Stimulated activated CD8-positive, alpha-beta memory T cell treated with anti-CD3 and anti-CD28 coated beads, Interleukin-15, amount 100 ng/mL, for 48 hours (primary cell): ENCODE measurements at places on chromosomes 7 and 10.

GRCh38 chr7:68694656-68695055, 903.6 kb upstream of the AUTS2 start:
- DNase-seq, result no peak

GRCh38 chr10:30190577-30191552, 131.5 kb upstream of the JCAD start:
- DNase-seq, result no peak

- no peak for DNase-seq
These were observed 81.1 kb downstream of the MET start for GRCh38 chr7:116753130-116753529.

DNA sequence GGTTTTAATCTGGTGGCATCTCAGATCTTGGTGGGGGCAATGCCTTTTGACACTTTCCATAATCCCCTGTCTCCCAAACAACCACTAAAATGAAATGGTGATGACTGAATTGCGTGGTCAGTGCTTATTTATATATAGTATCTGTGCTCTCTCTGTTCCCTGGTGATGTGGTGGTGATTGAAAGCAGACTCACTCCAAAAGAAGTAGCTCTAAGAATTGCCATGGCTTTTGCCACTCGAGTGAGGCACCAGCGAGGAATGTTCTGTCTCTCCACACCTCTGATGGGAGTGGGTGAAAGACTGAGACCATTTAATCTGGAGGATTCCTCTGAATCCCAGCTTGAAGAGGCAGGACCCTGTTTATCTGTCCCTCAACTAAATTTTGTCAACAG, 2.8 kb downstream of the DUSP5 start:
- DNase-seq, result no peak

GRCh38 chr10:76643511-76643911, 994.1 kb downstream of the KCNMA1 start:
- no peak for DNase-seq

GRCh38 chr7:84497873-84498272, 303.3 kb upstream of the SEMA3A start:
- no peak for DNase-seq

DNA sequence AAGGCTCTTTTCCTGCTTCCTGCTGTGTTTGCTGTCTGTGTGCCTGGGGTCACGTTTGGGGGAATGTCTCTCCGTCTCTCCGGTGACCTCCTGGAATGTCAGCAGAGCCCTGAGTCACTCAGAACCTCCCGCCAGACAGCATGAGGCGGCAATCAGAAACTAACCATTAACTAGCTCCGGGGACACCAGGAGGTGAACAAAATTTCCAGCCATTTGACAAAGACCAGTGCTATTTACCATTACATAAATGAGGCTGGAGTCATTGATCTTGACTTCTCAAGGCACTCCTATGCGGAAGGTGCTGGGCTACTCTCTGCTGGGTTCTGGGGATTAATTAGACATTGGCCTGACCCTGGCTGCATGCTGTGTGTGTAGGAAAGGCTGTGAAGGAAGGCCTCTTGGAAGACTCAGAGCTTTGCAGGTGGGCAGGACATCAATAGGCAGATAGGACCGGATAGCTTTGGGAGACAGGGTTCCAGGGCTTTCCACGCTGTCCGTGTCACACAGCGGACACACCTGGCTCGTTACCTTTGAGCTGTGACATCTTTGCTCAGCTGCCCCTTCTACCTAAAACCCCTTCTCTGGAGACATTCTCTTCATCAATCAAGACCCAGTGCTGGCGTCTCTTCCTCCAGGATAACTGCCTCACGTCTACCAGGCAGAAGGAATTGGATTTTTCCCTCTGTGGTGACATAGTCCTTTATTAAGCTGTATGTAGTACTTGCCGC, 77.0 kb downstream of the PFKFB3 start:
- DNase-seq, result no peak

DNA sequence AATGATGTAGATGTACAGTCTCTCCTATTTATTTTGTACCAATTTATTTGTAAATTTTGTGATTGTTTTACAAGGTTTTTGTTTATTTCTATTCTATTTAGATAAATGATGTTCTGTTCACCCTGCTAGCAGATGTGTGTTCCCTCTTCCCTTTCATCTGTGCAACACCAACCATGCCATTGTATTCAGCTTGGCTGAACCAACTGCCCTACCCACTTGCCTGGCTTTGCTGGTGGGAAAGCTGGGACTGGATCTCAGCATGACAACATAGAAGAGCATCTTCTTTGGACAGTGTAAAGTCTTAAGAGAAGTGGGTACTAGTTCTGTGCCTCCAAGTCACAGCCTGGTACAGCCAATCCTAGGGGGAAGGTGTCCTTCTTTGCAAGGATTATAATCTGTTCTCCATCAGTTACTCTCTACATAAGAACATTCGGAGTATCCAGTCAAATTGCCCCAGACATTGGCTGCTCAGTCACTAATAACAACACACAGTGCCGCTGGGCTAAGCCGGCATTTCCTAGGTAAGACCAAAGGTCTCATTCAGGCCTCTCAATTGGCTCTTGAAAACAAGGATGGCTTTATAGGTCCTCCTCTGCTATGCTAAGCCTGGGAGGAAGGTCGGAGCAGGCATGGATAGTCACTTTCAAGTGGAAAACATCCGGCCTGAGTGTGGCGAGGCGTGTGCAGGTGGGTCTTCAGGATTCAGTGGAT, 109.7 kb downstream of the NT5C2 start:
- DNase-seq, result no peak
